ENCODE measurements at places on chromosomes 4 and X. TPM values are rescaled to one million over a fixed set of nuclear protein-coding genes. Genes with fewer than 3 reads are reported as not detected.

FAM114A1 gene
- 5.4 TPM for total RNA-seq

GRCh38 chr4:27056281-27056680, 195.6 kb downstream of the STIM2 start:
- H3K4me3 ChIP-seq = no peak overlapping the region
- H3K27ac ChIP-seq = no peak overlapping the region
- no peaks in the 10 kb centered on the region for H3K36me3 ChIP-seq
- no peaks in the 10 kb centered on the region for H3K27me3 ChIP-seq
- no peaks in the 10 kb centered on the region for H3K4me1 ChIP-seq

DNA sequence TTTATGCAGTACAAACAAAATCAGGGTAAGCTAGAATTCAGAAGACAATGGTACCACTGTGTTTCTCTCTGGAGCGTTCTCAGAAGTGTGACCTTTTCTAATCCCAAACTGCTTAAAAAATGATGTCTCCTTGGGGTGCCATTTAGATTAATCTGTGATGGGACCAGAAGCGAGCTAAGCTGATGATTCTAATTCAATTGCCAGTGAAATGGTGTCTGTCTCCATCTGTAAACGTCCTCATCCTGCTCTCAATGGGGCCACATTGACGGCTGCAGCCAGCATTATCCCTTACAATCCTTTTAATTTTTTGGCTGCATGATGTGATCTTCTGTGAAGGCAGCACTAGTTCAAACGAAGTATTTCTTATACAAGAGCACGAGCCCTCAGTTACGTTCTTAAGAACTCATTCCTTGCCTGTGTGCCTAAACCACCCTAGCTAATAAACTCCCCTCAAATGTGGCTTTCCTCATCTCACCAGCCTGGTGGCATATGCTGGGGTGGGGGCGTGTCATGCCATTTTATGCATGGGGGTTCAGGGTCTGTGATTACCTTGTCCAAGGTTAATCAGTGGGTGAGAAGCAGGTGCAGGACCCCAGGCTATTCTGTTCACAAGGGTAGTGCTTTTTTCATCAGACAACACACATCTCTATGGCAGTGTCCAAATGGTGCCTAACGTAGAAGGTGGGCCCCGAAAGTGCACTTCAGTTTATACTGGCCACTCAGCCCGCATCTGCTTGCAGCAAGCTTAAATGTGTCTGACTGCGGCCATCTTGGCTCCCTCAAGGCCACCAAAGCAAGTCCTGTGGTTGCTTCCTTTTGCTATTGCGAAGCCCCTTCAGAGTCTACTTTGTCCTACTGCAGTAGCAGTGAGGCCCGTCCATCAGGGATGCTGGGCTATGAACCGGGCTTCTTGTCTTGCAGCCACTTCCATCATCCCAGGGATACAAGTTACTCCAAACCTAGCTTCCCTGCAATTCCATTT, 45.7 kb upstream of the SLC2A9 start:
- H3K36me3 ChIP-seq = peaks cover 3% of the 10 kb centered on the region
- H3K27ac ChIP-seq = no peak overlapping the region
- H3K27me3 ChIP-seq = no peaks in the 10 kb centered on the region
- H3K4me1 ChIP-seq = no peaks in the 10 kb centered on the region

DNA sequence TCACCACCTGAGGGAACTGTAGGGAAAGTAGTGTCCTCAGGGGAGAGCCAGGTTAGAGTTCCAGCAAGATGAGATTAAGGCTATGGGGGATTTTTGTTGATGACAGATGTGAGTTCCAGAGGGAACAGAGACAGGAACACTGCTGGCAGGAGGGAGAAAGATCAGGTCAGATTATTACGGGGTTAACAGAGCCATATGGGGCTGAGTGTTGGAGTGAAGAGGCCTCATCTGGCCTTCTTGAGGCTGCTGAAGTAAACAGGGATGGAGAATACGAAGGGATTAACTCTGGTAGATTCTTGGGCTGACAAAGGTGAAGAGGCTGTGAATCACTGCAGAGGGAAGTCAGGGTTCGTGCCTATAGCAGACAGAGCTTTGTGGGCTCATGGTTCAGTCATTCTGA, 47.9 kb upstream of the POU4F2 start:
- H3K4me3 ChIP-seq = no peak overlapping the region
- H3K27ac ChIP-seq = no peak overlapping the region
- no peak for DNase-seq
- no peaks in the 10 kb centered on the region for H3K27me3 ChIP-seq

GRCh38 chrX:115452251-115452650, 108.7 kb upstream of the PLS3 start:
- no peaks in the 10 kb centered on the region for H3K36me3 ChIP-seq
- no peak for DNase-seq
- no peak overlapping the region for H3K4me3 ChIP-seq
- no peaks in the 10 kb centered on the region for H3K4me1 ChIP-seq
- H3K27me3 ChIP-seq = no peaks in the 10 kb centered on the region
- H3K27ac ChIP-seq = no peak overlapping the region
